ENCODE measurements at places on chromosomes 2 and 18.

- DNase-seq = no peak
Measured at GRCh38 chr2:1527153-1527992, 114.1 kb downstream of the TPO start.

- DNase-seq = no peak
Measured at GRCh38 chr2:105739426-105739825, 5.3 kb upstream of the NCK2 start.

- no peak for DNase-seq
Measured at GRCh38 chr18:34321066-34321465, 96.4 kb upstream of the NOL4 start.

DNA sequence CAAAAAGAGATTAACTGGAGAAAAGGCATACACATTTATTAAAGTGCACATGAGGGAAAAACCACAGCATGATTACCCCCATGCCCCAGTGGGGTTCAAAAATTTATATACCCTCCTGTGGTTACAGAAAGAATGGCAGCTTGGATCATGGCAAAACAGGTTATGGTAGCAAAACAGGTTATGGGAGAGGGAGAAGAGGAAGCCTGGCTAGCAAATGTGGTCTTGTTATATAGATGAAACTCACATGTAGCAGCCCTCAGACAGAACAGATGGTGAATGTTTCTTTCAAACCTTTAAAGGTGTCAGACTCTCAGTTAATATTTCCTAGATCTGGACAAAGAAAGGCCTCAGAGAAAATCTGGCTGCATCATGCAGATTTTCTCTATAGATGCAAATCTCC, 178.2 kb upstream of the ZC3H15 start:
- no peak for DNase-seq

DNA sequence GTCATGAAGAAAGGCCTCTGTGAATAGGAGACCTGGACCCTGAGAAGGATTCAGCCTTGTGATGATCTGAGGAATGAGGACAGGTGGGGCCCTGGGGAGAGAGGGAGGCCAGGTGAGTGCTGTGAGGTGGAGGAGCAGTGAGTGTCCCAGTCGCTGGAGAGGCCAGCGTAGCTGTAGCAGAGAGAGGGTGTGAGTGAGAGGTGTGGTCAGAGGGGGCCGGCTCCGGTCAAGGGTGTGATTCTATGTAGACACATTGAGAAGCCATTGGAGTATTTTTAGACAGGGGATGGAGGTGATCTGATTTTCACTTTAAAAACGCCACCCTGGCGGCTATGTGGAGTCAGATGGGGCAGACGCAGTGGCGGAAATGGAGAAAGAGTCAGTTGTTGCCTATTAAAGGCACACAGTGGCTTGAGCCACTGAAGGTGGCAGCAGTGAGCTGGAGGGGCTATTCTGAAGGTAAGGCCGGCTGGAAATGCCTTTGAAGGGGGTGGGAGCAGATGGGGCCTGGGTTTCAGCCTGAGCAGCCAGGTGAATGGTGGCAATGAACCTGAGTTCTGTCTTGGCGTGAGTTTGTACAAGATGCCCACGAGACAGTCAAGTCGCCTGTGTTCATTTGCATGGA, 55.6 kb downstream of the GREB1 start:
- no peak for DNase-seq

DNA sequence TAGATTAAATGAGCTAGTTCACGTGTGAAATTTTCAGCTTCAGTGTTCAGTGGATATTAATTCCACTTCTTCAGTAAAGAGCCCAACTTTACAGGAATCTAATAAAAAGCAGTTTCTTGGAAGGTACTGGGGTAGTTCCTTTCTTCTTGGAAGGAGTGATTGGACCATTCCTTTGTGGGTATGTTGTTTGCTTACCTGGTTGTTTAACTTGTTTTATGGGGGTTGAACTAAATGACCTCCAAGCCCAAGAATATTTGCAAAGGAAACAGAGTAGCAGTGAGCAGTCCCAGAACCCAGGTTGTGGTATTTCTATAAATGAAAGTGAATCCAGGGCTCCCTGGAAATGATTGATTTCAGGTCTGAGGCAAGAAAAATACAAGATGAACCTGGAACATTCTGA, 31.4 kb downstream of the KCNJ13 start:
- no peak for DNase-seq

GRCh38 chr2:75710220-75710576, 517 bp downstream of the GCFC2 start:
- no peak for DNase-seq

DNA sequence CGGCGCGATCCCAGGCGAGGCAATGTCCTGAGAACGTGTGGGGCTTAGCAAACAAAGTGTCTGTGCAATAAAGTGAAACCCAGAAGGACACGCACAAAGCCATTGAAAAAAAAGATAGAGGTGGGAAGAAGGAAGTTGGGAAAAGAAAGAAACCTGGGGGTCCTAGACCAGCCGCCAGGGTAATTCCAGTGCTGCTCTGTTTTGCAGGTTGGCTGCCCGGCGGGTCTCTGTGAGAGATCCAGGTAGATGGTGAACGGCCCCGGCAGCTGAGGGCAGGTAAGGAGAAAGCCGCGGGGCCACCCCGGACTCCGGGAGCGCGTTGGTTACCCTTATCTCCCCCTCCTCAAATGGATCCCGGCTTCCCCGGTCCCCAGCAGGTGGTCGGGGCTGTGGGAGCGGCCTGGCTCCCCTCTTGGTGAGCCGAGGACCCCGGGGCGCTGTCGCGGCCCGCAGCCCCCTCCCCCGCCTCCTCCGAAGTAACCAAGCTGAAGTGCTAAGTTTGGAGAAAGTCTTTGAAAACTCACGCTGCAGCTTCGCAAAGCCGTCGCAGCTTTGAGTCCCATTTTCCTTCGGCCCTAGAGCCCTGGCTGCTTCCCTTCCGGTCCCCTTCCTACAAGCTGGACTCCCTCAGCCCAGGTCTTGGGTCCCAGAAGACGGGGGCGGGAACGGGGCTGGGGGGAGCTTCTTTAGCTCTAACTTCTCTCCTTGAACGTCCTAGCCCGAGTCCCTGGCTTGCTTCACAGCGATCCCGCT, 588 bp downstream of the OTX1 start:
- DNase-seq = no peak

- DNase-seq = no peak
Measured at GRCh38 chr2:128286905-128287779, 31.5 kb downstream of the HS6ST1 start.

DNA sequence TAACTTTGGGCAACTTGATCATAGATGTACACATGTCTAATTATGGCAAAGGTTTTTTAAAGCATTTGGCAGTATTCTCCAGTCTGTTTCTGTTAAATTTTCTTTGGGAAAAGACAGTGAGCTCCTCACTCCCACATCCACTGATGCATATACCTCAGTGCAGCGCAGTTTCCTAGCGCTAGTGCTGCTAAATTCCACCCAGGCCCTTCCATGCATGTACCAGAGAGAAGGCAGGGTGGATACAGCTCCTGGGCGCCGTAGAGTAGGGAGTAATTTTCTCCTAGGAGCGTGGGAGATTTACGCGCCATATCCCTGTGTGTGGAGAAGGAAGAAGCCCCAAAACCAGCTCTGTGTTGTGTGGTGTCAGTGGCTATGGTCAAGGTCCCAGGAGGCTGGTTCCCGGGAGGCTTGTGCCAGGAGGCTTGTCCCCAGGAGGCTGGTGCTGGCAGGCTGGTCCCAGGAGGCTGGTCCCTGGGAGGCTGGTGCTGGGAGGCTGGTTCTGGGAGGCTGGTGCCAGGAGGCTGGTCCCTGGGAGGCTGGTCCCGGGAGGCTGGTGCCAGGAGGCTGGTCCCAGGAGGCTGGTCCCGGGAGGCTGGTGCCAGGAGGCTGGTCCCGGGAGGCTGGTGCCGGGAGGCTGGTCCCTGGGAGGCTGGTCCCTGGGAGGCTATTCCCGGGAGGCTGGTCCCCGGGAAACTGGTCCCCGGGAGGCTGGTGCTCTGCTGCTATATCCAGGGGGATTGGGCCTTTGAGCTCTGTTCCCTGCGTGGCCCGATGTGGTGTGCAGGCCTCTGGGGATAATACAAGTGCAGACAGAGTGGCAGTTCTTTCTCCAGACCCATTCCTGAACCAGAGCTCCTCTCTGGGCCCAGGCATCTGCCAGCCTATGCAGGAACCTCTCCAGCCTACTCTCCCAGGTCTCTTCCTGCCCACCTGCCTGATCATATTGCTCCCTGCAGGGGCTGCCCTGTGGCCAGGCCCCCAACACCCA, 161.2 kb downstream of the SEPTIN10 start:
- no peak for DNase-seq

- no peak for DNase-seq
Measured at GRCh38 chr2:105361102-105361889, 24.0 kb downstream of the C2orf49 start.

DNA sequence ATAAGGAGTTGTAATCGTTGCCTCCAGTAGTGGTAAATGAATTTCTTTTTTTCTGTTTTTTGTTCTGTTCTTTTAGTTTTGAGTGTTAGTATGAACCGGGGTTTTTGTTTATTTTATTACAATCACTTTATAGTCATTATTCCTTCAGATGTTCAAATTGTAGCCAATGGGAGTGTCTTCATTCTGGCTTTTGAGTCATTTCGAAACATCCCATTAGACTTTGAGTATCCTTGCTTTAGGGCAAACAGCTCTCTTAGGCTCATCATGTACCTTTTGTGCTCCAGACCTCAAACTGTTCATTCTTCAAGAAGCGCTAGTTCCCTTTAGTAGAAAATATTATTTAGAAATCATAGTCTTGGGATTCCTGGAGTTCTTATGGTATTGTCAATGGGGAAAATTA, 54.2 kb upstream of the PAX3 start:
- DNase-seq = no peak

DNA sequence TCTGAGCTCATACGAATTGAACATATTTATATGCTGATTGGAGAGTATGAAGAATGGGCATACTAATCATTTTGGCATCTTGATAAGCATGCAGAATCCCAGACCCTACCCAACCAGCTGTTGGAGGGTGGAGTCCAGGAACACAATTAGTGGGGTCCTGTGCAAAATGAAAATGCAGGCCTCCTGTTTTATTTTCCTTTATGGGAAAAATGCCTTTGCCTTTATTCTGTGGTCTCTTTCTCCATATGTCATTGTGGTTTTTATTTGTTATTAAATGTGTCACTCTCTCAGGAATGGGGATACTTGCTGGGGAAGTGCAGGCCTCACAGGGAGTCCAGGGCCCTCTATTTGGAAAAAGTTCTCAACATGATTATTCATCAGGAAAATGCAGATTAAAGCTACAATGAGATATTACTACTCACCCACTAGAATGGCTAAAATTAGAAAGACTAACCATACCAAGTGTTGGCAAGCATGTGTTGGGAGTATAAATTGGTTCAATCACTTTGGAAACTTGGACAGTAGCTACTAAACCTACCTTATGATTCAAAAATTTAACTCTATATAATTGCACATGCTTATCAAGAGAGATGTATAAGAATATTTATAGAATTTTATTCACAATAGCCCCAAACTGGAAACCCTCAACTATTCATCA, 223.1 kb upstream of the FBXO11 start:
- no peak for DNase-seq

DNA sequence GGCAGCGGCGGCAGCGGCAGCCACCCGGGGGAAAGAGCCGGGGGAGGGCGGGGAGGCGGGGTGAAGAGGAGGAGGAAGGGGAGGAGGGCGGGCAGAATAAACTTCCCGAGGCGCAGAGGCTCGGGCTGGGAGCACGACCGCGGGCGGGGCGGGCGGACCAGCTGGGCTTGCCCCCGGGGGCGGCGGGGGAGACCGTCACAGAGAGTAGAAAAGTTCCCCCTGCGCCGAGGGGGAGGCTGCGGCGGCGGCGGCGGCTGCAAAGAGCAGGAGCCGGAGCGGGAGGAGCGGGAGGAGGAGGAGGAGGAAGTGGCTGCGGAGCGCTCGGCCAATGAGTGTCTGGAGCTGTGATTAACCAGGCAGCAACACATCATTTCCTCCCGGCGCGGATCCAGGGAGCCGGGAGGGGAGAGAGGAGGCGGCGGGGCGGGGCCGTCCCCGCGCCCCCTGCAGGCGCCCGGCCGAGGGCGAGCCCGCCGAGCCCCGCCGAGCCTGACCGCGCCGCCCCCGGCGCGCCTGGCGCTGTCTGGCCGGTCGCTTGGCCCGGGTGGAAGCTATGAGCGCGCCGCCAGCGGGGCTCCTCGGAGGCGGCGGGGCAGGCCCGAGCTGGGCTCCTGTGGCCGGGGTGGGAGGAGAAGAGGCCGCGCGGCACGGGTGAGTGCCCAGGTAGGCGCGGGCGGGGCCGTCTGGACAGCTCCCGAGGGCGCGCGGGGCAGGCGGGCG, at the start of gene ACVR1:
Gene ACVR1 (minus strand): TSS at position 265 of the 720 bp plus-strand sequence. CDS start 76,837 bp downstream, outside the sequence.
- DNase-seq = peak; percentile 69

- DNase-seq = no peak
Measured at GRCh38 chr18:22451796-22452195, 34.1 kb upstream of the CTAGE1 start.

GRCh38 chr2:191631754-191632153, 46.2 kb upstream of the NABP1 start:
- DNase-seq = no peak

GRCh38 chr2:190627448-190628412, 21.2 kb upstream of the NAB1 start:
- DNase-seq = no peak

DNA sequence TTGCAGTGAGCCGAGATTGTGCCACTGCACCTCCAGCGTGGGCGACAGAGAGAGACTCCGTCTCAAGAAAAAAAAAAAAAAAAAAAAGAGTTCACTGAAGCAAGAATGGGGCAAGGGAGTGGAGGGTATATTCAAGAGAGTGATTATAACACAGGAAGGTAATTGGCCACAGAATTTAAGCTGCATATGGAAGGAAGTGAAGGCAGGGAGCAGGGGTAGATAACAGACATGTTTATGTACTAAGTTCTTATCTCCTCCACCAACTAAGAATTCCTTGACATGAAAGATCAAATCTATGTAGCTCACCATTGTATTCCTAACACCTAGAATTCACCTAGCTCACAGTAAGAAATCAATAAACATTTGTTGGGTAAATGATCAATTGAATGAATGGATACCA, 37.3 kb downstream of the GKN2 start:
- DNase-seq = no peak

DNA sequence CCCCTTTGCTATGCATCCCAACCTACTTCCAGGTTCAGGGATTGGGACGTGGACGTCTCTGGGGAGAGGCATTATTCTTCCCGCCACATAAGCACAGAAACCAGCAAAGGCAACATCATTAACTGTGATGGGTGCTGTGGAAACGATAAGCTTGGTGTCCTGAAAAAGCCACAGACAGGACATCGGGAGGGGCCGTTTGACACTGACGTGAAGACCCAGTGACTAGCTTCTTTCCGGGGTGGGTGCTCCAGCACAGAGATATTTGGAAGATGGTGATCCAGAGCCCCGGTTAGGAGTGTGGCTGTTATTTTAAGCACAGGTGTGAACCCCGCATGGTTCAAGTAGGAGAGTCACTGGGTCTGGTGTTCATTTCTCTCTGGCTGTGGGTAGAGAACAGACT, 163.8 kb upstream of the HDAC4 start:
- DNase-seq = no peak

Measured in activated CD8-positive, alpha-beta memory T cell treated with anti-CD3 and anti-CD28 coated beads for 4 hours (primary cell).